ENCODE measurements at places on chromosomes 4 and X. TPM values are rescaled to one million over a fixed set of nuclear protein-coding genes. Genes with fewer than 3 reads are reported as not detected.

GRCh38 chrX:153456161-153456560, 10.3 kb upstream of the TREX2 start:
- no peak for DNase-seq

DNA sequence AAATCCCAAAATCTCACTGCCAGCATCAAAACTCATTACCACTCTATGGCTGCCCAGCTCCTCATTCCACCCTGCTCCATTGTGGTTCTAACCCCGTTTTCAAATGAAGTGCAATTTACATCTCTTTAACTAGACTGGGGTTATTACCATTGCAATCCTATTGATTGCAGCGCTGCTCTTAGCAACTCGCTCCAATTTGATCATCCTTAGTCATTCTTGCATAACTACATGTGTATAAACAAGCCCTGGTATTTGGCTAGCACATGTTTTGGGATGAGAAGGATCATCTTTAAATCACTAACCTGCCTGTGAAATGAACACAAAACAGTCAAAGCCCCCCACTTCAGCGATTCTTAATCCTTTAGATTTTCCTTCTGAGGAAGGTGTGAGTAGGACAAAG, 340.1 kb upstream of the PPARGC1A start:
- DNase-seq, result no peak

The CSAG3 gene
- polyA plus RNA-seq, result not detected

GRCh38 chr4:185700630-185701029, 111.4 kb downstream of the SORBS2 start:
- DNase-seq, result no peak

GRCh38 chr4:107902715-107903114, 28.6 kb upstream of the CYP2U1 start:
- no peak for DNase-seq

DNA sequence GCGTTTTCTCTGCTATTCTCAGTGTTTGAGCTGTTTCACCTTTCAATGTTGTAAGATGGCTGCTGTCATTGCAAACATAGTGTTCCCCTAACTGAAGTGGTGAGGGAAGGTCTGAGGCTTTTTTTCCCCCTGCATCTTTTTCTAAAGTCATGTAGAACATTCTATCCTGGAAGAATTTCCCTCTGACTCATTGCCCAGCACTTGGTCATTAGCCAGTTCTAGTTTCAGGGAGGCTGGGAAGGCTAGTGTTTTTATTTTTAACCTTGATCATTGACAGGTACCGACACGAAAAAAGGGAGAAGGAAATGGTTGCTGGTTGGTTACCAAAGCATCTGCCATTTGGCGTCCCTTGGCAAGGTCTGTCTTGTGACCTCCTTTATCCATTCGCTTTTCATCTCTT, 6.6 kb downstream of the LANCL3 start:
- DNase-seq, result no peak

DNA sequence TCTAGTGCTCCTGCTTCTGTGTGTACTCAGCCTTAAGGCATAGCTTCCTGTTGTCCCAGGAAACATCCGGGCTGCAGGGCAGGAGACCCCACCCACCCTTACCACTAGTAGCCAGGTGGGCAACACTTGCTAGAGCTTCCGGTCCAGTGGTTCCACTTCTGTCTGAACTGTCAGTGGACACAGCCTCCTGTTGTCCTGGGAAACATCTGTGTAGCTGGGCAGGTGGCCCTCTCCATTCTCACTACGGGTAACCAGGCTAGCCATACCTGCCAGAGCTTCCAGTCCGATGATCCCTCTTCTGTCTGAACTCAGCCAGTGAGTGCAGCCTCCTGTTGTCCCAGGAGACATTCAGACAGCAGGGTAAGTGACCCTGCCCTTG, 372.2 kb downstream of the INPP4B start:
- DNase-seq, result no peak

GRCh38 chr4:121792966-121793365, 8.2 kb upstream of the EXOSC9 start:
- no peak for DNase-seq

DNA sequence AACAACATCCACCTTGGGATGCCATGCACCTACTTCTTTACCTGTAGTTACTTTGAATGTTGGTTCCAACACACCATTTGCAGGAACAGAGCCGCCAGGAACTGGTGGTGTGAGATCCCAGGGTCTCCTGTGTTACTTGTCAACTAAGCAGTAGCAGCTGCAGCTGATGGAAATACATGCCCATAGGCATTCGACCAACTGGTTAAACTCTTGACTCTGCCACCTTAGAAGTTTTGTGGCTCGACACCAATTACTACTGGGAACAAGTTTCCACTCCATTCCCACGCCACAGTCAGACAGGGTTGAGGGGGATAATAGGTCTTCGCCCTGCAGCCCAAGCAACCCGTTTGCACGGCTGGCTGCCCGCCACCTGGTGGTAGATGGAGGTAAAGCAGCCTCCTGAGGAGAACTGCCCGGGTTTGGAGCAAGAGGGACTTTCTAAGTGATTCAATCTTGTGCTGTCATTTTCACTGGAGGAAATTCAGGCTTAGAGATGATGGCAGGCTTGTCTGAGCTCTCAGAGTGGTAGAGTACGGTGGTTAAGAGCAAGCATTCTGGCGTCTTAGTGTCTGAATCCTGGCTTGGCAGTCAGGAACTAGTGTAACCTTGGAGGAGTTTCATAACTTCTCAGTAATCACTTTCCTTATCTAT, 119.1 kb upstream of the TRIM2 start:
- DNase-seq, result no peak

DNA sequence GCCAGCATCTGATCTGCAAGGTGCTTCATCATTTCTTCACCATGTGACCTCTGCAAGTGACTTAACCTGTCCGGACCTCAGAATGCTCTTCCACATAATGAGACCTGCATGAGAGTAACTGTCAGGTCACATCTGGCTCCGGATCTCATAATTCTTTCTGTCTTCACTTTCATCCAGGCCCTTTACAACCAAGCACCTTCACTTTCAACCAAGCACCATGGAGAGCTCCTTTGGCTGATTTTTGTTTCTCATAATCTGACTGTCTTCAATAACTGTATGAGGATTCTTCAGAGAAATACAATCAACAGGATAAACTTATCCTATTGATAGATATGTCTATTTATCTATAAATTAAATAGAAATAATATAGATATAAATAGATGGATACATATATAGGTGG, 148.1 kb downstream of the VCX3A start:
- no peak for DNase-seq

DNA sequence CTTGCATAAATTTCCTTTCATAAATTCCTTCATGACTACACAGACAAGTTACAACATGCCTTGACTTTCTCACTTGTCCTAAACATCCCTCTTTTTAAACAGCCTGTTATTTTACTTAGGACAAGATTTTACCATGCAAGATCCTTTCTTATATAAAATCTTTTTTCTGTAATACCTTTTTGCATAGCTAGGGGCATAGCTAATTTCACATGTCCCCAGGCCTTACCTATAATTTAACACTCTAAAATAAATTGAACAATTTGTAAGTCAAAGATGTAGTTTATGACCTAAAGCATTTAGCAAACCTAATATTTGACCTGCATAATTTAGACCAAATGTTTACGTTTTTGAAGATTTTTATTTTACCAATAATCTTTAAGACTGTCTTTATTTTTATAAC, 396.3 kb upstream of the FSTL5 start:
- DNase-seq, result no peak

DNA sequence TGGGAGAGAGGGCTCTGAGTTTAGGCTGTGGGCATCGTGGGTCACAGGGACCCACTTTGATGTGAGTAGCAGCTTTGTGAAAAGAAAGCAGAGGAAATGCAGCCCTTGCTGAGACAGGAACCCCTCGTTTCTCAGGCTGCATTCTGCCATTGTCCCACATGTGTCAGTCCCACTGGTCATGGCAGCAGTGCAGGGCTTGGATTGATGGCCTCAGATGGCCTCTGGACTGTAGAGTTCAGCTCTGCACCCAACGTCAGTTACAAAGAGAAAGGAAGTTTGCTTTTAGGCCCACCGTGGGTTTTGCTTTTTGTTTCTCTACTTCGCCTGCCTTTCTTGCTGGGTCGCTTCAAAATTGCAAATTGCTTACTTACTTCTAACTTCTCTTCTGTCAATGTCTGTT, 248.3 kb upstream of the KLF3 start:
- DNase-seq, result no peak

DNA sequence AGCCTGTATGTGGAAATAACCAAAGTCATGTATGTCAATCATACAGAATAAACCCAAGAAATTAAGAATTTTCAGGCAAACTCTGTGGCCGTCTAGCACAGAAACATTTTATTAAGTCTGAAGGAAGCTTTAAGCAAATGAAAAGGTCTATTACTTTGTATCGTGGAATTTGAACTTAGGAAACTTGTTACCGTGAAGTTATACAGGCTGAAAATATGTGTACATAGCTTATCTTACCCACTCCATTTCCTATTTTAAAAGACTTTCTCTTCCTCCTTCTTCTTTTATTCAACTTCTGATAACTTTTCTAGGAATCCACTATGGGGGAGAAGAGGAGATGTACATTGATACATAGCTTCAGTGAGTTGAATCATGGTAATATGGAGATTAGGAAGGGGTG, 108.3 kb downstream of the AGTR2 start:
- no peak for DNase-seq

The BBS7 gene
- 13.0 TPM for polyA plus RNA-seq

DNA sequence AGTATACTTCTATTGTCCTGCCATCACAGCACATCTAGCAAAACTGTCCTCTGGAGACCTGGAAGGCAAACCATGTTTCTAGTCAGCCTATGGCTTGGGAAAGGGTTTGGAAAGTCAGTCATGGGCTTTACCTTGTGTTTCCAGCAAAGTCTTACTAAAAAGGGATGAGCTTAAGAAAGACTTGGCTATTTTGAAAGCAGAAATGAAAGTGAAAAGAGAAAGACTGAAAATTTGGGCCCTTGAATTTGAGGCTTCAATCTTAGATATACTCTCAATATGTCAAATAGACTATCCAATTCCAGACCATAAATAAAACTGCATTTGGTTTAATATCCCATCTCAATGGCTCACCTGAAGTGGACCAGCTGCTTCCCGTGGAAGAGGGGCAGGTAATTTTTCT, 127.9 kb downstream of the ZNF330 start:
- DNase-seq, result no peak

- DNase-seq, result no peak
Observed at GRCh38 chr4:155769090-155769489, 10.3 kb downstream of the GUCY1B1 start.

GRCh38 chr4:111812760-111813159, 332.5 kb upstream of the FAM241A start:
- no peak for DNase-seq

- DNase-seq, result no peak
Observed at GRCh38 chrX:10972706-10973105, 138.4 kb upstream of the HCCS start.

The ARSJ gene
- 5.5 TPM for polyA plus RNA-seq

DNA sequence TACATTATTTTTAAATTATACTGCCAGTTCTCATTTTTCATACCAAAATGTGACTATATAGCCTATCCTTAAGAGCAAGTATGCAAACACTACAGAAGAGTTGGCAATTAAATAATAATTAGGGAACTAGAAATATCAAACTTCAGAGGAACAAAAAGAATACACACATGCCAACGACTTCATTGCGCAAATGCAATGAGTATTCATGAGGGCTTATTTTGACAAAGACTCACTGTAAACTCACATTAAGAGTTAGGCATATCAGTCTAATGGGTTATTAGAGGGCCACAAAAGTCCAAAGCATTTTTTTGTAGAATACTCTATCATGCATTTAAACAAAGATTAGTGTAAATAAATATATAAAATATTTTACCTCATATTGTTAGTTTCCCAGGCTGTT, 31.6 kb downstream of the SLC10A7 start:
- no peak for DNase-seq

DNA sequence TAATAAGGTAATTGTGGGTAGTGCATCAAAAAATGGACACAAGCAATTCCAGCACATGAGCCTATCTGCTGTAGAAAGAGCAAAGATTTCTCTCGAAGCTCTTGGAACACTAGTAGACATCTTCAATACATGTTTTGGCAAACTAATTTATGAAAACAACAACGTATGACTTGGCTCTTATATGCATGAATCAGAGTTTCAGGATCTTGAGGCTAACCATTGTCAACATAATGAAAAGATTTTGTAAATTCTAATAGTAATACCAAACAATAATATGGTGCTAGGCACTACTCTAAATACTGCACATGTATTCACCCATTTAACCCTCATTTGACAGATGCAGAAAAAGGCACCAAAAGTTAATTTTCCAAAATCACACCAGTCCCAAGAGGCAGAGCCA, 25.1 kb upstream of the ANKRD50 start:
- DNase-seq, result no peak

DNA sequence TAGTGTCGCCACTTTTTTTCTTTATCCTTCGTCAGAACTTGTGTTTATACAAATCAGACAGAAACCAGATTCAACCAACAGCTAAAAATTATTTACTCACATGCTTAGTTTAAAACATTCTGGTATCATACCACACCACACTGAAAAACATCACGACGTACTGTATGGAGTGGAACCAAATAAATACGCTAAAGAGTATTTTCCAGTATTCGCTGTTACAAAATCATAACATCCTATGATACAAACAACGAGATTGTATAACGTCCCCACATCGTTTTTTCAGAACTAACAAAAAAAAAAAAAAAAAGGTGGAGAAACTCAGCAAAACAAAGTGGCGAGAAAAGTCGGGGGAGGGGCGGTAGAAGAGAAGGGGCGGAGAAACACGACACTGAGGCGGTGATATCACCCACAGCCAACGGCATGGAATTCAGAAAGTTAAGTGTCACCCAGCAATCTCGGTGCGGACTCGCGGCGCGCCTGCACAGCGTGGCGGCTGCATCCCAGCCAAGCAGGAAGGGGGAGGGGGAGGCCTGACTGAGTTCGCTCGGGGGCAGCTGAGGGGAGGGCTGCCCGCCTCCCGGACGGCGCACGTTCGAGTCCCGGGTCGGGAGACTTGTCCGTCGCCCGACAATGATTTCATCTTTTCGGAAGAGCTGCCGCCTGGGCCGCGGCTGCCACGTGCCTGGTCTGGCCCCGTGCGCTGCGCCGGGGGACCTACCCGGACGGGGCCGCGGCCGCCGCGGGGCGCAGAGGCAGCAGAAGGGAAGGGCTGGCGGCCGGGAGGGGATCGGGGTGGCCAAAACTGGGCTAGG, 920 bp downstream of the SETD7 start:
- DNase-seq, result peak; percentile 79

The FAM149A gene
- 16.1 TPM for polyA plus RNA-seq

- no peak for DNase-seq
Observed at GRCh38 chr4:157151711-157152110, 68.8 kb upstream of the GRIA2 start.

DNA sequence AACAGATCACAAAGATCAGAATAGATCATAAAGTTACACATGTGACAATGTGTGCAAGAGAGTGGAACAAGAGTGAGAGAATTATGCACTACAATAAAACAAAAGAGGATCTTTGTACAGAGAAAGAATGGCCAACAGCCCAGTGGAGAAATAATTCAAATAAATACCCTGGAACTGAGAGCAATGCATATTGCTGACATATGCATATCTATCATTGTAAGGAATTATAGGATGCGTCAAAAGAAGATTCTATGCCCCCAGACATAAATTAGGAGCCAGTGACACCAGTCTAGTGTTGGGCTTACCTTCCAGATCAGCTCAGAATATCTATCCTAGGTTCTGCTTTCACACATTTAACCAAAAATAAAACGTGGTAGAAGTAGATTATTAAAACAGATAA, 320.1 kb upstream of the VCX start:
- no peak for DNase-seq
